ENCODE measurements at places on chromosomes 12 and 14.
A peak's percentile ranks its signal among the peaks of the same experiment; 100 is the strongest.

DNA sequence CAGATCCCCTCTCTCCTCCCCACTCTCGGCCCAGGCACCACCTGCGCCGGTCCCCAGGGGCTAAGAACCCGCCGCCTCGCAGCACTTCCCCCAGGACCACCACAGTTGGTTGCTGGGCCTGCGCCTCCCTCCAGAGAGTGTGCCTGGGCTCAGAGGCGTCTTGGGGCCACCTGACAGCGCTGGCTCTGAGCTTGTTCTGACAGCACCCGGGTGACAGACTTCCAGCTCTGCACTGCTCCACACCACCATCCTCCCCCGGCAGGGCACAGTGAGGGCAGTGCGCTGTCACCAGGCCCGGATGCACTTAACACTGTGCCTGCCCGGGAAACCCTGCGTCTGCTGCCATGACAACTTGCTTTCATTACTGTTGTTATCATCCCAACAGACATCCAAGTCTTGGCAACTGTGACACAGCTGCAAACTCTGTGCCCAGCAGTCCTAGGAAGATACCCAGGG, 6.6 kb downstream of the BRF1 start:
- peak; percentile 59 for DNase-seq

DNA sequence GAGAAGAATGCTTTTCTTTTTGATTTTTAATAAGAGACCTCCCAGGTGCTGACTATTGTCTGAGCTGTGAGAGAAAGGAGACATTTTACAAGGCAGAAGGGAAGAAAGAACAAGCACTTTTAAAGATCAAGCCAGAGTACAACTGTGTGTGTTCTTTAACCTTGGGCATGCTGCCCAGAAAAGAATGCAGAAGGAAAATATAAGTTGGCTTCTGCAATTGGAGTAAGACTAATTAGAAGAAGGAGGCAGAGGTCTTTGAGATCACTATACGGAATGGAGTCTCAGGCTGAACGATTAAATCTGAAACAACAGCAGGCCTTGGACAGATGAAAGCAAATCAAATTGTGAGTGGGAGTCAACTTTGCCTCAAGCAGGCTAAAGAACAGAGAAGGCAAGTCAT, 230.5 kb downstream of the ATP23 start:
- DNase-seq = no peak

DNA sequence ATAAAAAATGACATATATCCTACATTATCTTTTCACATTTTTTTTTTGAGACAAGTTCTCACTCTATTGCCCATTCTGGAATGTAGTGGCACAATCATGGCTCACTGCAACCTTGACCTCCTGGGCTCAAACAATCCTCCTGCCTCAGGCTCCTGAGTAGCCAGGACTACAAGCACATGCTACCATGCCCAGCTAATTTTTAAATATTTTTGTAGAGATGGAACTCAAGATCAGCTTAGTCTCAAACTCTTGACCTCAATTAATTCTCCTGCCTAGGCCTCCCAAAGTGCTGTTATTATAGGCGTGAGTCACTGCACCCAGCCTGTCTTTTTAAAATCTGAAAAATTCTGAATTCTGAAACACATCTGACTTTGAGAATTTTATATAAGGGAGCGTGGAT, 241.9 kb upstream of the DCN start:
- no peak for DNase-seq

GRCh38 chr12:122356192-122356635, 66.3 kb downstream of the CLIP1 start:
- DNase-seq = peak; percentile 22

GRCh38 chr14:49218436-49219092, 367.6 kb downstream of the RPS29 start:
- DNase-seq = no peak

GRCh38 chr14:68841016-68841809, 48.3 kb upstream of the ZFP36L1 start:
- no peak for DNase-seq

GRCh38 chr14:65926935-65927700, 514.6 kb downstream of the FUT8 start:
- no peak for DNase-seq

- DNase-seq = no peak
These were observed 214.3 kb downstream of the DPF3 start for GRCh38 chr14:72679536-72680151.

DNA sequence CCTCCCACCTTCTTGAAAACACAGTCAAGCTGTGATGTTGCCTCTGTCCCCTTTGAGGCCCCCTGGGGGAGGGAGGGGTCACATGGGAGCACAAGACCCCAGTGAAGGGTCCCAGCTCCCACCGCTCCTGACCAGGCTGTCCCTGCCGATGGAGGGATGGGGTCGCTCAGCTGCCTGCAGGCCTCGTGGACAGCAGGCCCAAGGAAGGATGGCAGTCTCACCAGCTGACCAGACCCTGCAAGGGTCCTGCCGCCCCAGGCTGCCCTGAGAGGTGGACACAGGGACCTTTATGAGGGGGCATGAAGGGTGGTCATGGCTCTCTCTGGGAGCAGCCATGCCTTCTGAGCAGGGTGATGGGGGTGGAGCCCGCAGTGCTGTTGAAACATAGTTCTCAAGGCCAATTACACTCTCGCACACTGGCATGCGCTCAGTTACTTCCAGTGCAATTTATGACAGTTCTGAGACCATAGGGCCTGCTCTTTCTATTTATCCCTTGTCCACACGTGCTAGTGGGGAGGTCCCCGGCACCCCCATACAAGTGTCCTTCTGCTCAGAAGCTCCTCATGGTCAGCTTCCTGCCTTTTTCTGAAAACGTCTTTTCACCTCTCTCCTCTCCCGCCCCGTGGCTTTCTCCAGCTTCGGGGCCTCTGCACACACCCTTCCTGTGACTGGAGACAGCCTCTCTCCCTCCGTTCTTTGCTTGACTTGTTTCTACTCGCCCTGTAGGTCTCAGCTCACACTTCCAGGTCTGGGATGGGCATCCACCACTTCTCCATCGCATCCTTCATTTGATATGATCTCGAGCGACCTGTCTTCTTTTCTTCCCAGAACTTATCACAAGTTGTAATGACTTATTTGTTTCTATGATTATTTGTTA, 313.1 kb downstream of the ADGRD1 start:
- DNase-seq = no peak

All from T follicular helper cell (primary cell).